ENCODE measurements at places on chromosomes 5 and 9.

- no peak for DNase-seq
Measured at GRCh38 chr5:36887532-36887931, 11.0 kb downstream of the NIPBL start.

- DNase-seq, result no peak
Measured at GRCh38 chr9:124771867-124772679, 962 bp upstream of the NR6A1 start.

- no peak for DNase-seq
Measured at GRCh38 chr5:16899171-16899570, 36.9 kb downstream of the MYO10 start.

DNA sequence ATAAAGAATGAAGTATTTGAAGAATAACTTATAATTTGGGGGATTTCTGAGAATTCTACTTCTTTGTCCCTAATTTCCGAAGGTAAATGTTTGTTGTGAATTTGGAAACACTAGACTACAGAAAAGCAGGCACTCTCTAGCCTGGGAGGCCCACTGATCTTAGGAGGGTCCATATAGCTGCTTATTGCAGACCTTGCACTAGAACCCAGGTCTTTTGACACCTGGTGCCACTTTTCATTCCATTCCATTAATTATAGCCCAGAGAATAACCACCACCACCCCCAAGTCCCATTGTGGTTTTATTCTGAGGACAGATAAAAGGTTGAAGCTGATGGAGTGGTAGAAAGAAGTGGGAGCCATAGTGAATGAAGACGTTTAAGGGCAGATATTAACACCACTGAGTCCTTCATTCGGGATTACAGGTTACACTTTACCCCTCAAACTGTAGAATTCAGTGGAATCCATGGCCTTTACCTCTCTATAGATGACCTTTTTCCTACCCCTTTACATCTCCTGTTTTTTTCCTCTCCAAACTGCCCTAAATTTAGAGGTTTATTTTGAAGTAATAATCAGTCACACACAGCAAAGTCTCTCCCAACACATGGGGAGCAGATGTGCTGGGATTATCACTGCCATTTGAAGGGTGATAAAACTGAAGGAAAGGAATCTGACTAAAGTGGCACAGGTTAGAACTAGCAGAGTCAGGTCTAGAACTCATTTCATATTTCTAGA, 12.0 kb upstream of the PSMD5 start:
- DNase-seq, result no peak

DNA sequence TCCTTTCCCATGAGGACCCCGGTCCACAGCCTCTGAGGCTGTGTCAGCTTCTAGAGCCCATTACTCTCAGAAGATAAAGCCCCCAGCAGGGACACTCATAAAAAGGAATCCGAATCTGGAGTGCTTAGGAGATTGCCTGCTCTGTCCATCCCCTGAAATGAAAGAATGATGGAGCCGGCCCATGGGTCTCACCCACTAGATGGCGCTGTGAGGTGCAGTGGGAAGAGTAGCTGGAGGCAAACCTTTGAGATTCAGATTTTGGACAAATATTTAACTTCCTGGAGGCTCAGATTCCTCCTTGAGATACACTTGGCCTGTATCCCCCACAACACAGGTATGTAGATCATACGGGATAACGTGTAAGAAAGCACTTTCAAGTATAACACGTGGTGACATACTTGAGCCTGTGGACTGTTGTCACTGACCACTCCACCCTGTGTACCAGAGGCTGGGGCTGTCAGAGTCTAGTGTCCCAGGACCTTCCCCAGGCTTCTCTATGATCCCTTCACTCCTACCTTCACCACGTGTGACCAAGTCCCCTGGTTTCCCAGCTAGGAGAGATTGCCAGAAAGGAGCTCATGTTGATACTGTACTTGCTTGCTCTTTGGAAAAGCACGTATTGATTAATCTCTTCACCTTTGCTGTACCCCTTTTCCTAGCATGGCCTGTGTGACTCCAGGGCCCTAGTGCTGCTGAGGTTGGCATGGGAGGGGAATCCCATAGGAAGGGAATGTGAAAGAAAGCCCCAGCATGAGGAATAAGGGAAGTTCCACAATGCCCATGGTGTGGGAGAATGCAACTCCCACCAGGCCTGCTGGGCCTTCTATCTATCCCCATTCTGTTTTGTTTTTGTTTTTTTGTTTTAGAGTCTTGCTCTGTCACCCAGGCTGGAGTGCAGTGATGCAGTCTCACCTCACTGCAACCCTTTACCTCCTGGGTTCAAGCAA, 32.1 kb downstream of the TRMO start:
- no peak for DNase-seq

- no peak for DNase-seq
Measured at GRCh38 chr5:23235246-23235645, 272.2 kb upstream of the PRDM9 start.

GRCh38 chr5:5288201-5288600, 134.3 kb upstream of the ICE1 start:
- DNase-seq, result no peak

DNA sequence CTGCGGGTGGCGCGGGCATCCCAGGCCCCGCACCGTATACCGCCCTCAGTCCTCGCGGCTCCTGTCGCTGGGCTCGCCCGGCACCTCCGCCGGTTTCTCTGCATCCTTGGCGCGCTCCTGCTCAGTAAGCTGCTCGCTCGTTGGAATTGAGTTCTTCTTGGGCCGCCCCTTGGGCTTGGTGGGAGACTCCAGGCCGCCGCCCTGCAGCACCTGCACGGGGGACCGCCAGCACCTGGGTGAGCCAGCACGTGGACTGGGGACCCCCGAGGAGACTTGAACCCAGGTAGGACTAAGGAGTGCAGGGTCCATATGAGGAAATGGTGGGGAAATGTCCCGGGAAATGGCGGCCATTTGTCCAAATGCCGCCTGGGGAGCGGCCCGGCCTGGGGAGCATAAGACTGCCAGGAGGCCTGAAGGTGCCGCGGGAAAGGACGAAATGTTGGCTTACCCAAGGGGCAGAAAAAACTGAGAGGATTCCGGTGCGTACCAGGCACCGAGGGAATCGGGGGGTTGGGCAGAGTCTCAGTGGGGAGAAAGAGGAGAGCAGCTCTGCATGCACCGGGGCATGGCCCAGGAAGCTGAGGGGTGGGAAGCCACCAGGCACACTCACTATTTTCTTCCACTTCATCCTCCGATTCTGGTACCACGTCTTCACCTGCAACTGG, 2.9 kb downstream of the BARX1 start:
- no peak for DNase-seq

DNA sequence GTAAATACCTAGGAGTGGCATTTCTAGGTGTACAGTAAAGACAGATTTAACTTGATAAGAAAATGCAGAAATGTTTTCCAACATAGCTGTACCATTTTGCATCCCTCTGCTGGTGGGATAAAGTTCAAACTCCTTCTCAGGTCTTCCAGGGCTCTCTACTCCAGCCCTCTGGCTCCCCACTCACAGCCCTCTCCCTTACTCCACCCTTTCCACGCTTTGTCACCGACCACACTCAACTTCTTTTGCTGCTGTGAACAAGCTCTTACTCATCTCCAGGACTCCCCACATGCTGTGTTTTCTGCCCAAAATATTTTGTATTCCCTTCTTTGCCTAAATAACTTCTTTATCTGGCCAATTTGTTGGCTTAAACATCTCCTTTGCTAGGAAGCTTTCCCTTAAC, 90.6 kb upstream of the OSMR start:
- no peak for DNase-seq

DNA sequence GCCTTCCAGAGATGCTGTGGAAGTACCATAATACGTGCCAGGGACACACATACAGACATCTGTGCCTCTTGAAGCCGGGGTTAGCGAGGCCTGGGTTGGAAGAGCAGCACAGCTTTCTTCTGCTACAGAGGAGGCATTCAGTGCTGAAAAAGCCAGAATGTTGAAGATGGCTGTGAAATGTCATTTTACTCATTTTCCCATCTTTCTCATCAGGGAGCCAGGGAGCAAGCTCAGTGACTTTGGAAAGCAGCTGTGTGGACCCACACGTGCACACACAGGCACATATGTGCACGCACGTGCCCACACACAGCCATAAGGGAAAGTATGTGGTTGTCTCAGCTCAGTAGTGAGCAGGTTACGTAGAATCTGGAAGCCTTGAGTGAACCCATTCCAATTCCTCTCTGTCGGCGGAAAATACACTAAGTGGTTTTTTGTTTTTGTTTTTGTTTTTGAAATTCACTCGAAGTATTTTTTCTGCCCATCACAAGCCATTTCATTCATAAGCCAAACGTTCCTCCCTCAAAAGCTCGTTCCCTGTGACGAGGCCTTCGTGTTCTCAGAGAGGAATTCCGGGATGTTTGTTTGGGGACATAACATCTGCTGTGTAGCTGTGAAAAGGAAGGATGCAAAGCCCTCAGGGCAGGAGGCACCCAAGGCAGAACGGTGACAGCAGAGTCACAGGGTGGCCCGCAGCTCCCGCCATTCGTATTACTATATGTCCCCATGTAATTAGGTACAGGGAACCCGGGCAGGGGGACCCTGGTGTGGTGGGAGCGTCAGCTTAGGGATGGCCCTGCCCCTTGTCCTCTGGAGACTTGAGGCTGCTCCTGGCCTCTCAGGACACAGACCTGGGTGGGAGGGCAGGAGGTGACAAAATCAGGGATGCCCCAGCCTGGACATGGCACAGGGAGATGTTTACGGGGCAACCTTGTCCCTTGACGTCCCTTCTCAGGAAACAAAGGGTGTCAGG, 29.0 kb upstream of the ANKRD33B start:
- DNase-seq, result no peak

- DNase-seq, result no peak
Measured at GRCh38 chr5:112846556-112846955, 14.5 kb upstream of the SRP19 start.
